Breast epithelium (tissue), 4 donors: ENCODE measurements at places on chromosomes 2 and 18.

GRCh38 chr2:72165792-72166191, 18.1 kb upstream of the CYP26B1 start:
- DNase-seq: no peak

DNA sequence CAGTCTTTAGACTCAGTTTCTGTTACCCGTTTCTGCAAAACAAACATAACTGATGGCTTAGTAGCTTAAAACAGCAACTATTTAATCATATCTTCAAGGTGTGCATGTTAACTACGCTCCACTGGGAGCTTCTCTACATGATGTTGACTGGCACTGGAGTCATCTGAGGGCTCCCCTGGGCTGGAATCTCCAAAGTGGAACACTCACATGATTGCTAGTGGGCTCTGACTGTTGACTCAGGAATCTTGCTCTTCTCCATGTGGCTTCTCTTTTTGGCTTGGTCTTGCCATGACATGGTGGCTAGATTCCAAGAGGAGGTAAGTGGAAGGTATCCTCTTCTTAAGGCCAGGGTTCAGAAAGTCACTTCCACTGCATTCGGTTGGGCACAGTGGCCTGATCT, 160.8 kb downstream of the PMAIP1 start:
- DNase-seq: no peak

GRCh38 chr2:48844417-48845155, 89.1 kb upstream of the LHCGR start:
- DNase-seq: no peak

GRCh38 chr18:26225022-26225693, 1.1 kb upstream of the TAF4B start:
- no peak for DNase-seq

GRCh38 chr2:239688122-239688681, 287.4 kb upstream of the HDAC4 start:
- DNase-seq: no peak

- no peak for DNase-seq
Measured at GRCh38 chr2:6764968-6765723, 100.6 kb downstream of the CMPK2 start.

DNA sequence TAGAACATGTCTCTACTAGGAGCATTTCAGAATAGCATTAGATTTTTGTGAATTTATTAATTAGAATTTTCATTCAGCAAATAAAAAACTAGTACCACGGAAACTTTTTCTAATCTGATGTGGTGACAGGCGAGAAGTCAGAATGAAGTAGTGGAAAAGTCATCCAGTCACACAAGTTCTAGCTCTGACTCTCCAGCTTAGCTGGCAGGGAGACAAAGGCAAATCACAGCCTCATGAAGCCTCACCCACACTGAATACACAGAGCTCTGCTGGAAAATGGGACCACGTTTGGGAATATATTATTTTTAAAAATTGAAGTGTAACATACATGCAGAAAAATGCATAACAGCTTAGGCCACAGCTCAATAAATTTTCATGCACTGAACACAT, 86.1 kb downstream of the L3MBTL4 start:
- no peak for DNase-seq

GRCh38 chr2:217756375-217757107, 246.3 kb downstream of the TNS1 start:
- peak; percentile 65 for DNase-seq

- DNase-seq: no peak
Measured at GRCh38 chr2:97840198-97840597, 126.8 kb downstream of the ZAP70 start.
